ENCODE measurements at places on chromosomes 4 and X.

GRCh38 chr4:33482773-33483172 is 2761.5 kb downstream of the ARAP2 start:
- no peak for DNase-seq

DNA sequence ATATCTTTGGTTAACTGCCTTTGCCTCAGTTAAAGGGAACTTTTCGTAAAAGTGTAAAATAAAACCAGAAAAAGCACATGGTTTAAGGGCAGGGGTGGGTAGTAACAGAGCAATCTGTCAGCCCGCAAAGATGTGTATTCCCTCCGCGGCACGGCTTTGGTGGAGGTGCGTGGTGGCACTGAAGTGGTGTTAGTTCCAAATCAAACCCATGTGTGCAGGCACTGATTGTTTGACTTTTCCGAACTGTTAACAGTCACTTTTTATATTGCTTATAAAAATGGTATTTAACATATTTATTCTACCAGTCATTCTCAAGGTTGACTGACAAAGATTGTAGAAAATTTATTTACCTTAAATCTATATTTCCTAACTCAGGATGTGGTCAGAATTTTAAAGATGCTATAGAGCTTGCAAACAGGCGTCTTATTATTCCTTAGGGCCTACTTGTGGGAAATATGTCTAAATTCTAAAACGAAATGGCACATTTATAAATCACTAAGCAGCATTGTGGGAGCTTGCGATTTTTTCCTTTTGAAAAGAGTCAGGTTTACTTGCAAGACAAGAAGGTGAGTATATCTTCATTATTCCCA is 272.7 kb upstream of the PCDH18 start:
- no peak for DNase-seq

- no peak for DNase-seq
These were observed 11.9 kb downstream of the ENPEP start for GRCh38 chr4:110487873-110488272.

GRCh38 chr4:92387459-92388069 is 83.8 kb downstream of the GRID2 start:
- DNase-seq: no peak

DNA sequence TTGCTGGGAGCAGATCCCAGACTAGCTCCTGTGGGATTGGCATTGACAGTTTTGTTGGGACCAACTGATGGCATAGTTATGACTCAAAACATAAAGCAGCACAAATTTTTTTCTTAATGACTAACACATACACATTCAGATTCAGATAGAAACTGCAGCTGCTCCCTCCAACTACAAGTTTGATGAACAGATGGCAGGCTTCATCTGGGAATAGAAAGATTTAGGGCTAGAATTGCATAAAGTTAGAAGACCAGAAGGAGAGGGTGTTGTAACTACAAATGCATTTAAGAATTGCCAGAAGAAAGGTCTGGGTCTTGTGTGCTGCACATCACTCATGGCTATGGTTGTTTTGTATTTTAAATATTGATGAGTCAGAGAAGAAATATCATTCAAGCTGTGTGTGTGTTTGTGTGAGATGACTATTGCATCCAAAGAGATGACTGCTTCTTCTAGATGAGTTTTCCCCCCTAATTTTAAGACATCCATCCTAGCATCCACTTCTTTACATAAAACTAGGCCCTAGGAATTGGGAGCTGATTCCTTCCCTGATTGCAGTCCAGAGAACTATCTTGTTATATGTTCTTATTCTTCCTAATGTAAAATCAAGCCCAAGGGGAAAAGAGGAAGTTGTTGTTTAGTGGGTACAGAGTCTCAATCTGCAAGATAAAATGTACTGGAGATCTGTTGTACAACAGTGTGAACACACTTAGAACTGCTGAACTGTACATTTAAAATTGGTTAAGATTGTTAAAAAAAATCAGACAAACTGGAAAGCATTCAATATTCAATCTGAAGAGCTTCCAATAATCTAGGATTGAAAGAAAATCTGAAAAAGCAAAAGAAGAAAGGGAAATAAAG is 175.1 kb downstream of the PARM1 start:
- DNase-seq: no peak

DNA sequence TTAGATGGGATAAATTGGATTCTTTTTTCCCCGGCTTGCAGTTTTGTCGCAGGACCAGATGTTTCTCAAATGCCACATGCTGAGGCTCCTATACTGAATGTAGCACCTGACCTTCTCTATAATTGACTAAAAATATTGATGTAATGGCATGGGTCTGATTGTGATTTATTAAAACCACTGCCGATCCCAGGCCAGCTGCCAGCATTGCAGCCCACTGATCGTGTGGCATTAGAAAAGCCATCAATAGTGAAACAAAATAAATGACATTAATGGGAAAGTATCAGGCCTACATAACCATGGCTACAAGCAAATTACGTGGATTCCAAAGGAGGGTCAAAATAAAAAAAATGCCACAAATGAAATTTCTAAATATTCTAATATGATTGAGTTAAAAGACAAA is 98.7 kb downstream of the MAB21L2 start:
- no peak for DNase-seq

GRCh38 chr4:173227756-173228155 is 59.1 kb downstream of the GALNT7 start:
- no peak for DNase-seq

DNA sequence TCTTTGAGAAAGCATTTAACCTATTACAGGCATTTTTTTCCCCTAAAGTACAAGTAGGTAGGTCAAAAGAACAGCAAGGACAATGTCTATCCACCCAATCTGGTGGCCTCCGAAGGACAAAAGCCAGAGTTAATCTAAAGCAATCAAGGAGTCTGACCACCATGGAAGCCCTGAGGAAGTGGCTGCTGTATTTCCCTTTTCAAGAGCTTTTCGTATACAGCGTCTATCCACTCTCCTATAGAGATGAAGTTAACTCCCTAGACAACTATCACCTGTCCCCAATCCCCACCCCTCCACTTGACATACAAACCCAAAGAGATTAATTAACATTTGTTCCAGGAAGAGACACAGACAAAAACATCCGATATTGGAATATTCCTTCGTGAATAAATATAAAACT is 85.5 kb downstream of the SNCA start:
- no peak for DNase-seq

DNA sequence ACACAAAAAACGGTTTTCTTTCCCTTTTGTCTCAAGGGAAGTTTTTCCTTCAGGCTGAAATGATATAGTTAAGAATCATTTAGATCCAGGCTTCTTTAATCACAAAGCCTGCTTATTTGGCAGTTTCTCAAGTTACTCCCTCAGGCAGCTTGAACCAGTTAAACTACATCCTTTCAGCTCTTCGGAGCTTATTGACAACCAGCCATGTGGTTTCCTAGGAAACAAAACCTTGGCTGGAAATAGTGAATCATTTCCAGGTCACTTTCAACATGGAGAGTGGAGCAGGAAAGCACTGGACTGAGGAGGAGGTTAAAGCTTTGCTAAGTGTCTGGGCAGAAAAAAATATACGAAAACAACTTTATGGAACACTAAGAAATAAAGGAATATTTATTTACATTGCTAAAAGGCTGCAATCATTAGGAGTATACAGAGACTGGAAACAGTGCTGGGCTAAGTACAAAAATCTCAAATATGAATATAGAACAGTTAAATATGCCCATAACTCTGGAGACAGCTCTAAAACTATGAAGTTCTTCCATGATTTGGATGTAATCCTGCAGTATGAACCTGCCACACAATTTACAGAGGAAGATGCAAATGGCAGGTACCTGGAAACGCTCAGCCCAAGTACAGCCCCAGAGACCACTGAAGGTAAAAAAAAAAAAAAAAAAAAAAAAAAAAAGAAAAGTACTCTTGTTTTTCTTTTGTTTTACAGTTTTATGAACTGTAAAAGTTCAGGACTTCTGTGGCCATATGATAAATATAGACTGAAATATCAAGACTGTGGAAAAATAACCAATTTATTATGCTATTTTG is 23.2 kb upstream of the AASDH start:
- DNase-seq: peak; percentile 50

- no peak for DNase-seq
These were observed 1930.5 kb upstream of the AGA start for GRCh38 chr4:179372746-179373145.

Measured in MG63 (cell line).